ENCODE measurements at places on chromosomes 2 and 18.

DNA sequence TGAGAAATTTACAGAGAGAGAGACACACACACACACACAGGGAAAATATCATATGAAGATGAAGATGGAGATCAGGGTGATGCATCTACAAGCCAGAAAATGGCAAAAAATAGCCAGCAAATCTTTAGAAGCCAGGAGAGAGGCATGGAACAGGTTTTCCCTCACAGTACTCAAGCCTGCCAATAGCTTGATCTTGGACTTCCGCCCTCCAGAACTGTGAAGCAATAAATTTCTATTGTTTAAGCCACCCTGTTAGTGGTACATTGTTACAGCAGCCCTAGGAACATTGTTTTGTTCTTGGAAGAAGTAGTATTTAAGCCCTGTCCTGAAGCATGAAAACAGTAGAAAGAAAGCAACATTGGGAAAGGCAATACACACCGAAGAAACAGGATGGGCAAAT, 292.0 kb upstream of the LRP1B start:
- DNase-seq, result no peak

- no peak for DNase-seq
Measured at GRCh38 chr2:239386001-239386670, 14.7 kb downstream of the HDAC4 start.

DNA sequence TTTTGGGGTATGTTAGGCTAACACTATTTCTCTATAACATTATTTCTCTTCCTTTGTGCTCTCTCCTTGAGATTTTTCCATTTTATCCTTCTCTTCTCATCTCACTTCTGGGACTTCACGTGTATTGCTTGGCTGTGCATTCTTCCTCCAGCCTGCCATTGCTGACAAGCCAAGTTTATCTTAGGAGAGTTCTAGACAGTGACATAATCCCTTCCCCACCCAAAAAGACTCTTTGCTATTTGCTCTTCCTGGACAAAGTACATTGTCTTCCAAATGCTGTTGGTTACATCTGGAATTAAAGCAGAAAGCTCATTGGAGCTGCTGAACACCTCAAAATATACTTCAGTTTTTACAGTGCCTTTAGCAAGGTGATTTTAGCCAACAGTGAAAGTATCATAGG, 8.9 kb downstream of the TSPYL6 start:
- DNase-seq, result no peak

DNA sequence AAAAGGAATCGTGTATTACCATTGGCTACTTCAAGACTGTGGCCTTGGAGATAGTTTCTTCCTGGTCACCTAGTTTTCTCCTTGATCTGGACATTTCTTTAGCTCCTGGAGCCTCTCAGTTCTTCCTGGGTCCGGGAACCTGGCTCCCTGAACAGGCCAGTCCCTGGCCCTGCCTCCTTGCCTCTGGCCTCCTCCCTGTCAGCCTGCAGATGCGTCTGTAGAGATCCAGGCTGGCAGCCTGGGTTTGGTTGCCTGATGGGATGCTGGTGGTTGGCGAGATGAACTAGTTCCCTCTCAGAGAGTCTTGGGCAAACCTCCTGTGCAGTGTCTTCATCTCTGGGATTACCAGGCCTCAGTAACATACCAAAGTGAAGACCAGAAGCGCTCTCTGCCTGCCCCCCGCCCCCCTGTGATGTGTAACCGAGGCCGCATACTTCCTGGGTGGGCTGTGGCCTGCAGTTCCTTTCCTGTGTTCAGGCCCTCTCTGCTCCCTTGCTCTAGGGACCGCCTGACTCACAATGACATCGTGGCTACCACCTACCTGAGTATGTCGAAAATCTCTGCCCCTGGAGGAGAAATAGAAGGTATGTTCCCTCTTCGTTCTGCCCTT, 85.4 kb downstream of the DYSF start:
- no peak for DNase-seq

- DNase-seq, result no peak
Measured at GRCh38 chr18:9741793-9742523, 33.9 kb downstream of the RAB31 start.

DNA sequence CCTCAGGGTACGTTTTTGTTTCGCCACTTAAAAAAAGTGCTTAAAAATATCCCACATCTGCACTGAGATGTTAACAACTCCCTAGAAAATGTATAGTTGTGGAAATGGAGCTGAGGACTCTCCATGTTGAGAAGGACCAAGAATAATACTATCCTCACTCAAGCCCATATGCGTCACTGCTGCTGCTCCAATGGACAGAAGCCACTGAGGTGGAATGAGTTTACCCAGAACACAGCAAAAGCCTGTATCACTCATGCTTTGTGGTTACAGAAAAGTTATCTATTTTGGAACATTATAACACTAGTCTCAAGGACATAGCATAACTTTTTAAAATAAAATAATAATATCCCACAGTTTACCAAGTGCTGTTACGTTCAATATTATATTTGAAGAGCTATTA, 31.9 kb downstream of the DSC3 start:
- DNase-seq, result no peak

DNA sequence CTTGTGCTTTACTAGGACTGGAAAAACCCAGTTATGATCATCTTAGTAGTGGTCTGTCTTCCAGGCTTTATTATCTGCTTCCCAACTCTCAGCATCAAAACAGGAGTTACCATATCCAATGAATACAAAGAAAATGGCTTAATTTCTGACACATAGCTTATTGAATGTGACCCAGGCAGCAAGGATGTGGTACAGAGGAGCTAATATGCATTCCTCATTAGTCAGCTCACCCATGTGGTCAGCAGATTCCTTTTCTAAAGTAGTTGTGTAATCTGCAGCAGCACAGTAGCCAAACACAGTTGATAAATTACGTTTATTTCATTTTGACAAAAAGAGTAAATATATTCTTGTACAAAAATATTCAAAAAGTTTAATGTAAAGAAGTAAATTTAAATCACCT, 43.6 kb downstream of the TSPYL6 start:
- DNase-seq, result no peak

- DNase-seq, result no peak
Measured at GRCh38 chr18:76351961-76352581, 143.0 kb downstream of the ZNF516 start.

DNA sequence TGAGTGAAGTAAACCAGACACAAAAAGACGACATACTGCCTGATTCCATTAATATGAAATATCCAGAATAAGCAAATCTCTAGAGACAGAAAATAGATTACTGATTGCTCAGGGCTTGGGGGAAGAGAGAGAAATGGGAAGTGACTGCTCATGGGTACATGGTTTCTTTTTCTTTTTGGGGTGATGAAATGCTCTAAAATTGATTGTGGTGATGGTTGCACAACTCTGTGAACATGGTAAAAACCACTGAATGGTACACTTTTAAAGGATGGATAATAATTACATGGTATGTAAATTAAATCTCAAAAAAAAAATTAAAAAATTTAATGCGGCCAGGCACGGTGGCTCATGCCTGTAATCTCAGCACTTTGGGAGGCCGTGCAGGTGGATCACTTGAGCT, 39.3 kb downstream of the RPL31 start:
- no peak for DNase-seq

- no peak for DNase-seq
Measured at GRCh38 chr2:226671141-226671676, 128.4 kb downstream of the IRS1 start.

DNA sequence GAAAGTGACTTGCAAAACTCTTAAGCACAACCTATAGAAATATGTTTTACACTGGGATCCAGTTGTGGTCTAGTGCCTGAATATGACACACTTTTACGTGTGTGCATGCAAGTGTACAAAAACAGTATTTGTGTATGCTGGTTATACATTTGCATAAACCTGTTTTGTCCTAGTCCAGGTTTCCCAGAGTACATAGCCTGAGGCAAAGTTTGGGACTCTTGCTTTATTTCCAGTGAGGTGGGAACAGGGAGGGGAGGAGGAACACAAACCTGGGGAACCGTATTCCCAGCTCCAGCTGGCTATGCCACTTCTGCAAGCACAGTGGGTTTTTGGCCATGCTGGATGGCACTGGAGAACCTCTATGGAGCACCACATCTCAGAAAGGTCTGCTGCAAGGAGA, 481.1 kb upstream of the HS6ST1 start:
- DNase-seq, result no peak

DNA sequence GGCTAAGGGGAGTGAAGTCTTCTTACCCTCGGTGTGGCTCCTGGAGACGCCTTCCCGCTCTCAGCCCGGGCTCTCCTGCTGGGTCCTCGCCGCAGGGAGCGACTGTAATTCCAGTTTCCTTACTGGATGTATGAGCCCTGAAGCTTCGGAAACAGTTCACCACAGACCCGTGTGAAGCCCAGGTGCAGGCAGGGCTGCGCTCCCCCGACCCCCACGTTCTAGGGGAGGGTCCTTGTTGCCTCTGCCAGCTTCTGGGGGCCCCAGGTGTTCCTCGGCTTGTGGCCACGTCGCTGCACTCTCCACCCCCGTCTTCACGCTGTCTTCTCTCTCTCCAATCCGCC, 5.1 kb upstream of the ASB1 start:
- no peak for DNase-seq

DNA sequence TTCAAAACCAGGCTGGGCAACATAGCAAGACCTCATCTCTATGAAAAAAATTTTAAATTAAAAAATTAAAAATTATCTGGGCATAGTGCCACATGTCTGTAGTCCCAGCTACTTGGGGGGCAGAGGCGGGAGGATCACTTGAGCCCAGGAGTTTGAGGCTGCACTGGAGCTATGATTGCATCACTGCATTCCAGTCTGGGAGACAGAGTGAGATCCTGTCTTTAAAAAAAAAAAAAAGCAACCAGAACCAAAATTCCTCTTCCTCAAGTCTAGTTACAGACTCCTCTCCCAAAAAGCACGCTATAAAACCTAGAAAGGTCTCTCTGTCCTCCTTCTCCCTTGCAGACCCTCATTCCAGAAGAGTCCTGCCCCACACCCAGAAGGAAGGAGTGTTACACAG, 23.9 kb downstream of the TNFAIP6 start:
- no peak for DNase-seq

GRCh38 chr18:54191352-54191751, 33.1 kb downstream of the MBD2 start:
- DNase-seq, result no peak

- no peak for DNase-seq
Measured at GRCh38 chr2:76610451-76610850, 899.7 kb upstream of the GCFC2 start.

Data from CD4-positive, alpha-beta T cell treated with Interleukin-6 at 100 ng/mL for 8 hours (primary cell).